ENCODE measurements at places on chromosomes 12 and 14. TPM values are rescaled to one million over a fixed set of nuclear protein-coding genes. Genes with fewer than 3 reads are reported as not detected.

Gene ATG2B
- 29.5 TPM for total RNA-seq

GRCh38 chr12:102394200-102394599 is 86.2 kb downstream of the IGF1 start:
- H3K4me1 ChIP-seq = no peaks in the 10 kb centered on the region
- no peak overlapping the region for H3K4me3 ChIP-seq
- no peak overlapping the region for H3K27ac ChIP-seq
- no peak for DNase-seq

DNA sequence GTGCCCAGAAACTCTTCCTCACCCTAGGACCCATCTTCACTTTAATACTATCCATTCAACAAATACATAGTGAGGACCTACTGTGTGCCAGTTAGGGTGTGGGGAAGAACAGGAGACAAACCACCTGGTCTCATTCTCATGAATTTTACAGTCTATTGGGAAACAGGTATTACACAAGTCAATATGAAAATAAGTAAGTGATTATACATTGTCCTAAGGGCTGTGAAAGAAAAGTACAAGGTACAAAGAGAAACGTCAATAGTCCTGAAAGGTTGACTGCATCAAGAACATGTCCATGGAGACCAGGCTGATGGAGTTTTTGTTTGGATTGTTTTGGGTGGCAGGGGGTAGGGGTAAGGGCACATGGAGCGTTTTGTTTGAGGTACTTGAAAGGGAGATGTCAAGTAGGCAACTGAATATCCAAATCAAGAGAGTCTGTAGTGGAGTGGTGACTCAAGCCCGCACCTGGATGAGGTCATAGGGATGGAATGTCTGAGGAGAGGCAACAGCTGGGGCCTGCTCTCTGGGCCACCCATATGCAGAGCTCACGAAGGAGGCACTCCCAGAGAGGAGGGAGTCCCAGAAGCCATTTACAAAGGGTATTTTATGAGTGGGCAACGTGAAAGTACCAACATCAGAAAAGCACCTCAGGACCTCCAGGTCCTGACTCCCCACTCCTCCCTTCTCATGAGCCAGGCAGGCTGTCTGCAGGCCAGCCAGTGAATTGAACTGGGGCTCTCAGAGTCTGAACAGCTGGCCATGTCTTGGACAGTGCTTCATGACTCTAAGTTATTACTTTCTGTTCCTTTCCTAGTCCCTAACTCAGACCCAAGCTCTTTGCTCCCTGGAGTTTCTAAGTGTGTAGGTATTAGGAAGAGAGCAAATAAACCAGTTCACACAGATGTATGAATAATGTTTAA is 272.0 kb downstream of the ZFP36L1 start:
- H3K4me3 ChIP-seq = no peak overlapping the region
- no peaks in the 10 kb centered on the region for H3K27me3 ChIP-seq
- H3K27ac ChIP-seq = no peak overlapping the region
- peaks cover 34% of the 10 kb centered on the region for H3K4me1 ChIP-seq

DNA sequence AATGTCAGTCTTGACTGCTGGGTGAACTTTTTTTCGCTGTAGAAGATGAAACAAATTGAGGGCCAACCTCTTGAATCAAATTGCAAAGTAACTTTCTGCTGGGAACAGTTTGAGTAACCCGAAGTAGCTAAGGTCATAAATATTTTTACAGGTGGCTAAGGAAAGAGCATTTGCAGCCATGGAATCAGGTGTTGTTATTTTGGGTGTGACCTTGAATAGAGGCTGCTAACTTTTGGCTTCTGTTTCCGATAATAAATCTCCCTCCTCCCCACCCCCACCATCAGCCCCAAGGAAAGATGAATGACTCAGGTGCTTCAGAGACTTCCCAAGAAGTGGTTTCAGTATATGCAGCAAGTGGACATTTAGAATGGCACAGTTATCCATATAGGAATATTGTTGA is 571.7 kb downstream of the DIO2 start:
- no peaks in the 10 kb centered on the region for H3K4me1 ChIP-seq
- H3K4me3 ChIP-seq = no peak overlapping the region
- DNase-seq = no peak
- H3K27me3 ChIP-seq = no peaks in the 10 kb centered on the region

DNA sequence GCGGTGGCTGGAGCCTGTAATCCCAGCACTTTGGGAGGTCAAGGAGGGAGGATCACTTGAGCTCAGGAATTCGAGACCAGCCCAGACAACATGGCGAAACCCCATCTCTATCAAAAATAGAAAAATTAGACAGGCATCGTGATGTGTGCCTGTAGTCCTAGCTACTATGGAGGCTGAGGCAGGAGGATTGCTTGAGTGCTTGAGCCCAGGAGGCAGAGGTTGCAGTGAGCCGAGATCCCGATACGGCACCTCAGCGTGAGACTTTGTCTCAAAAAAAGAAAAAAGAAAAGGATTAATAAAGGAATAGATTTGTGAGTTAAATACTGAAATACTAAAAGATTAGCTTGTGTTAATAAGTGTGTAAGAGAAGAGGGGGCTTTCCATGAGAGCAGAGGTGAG is 29.4 kb downstream of the RPGRIP1 start:
- peaks cover 20% of the 10 kb centered on the region for H3K4me1 ChIP-seq
- H3K27me3 ChIP-seq = no peaks in the 10 kb centered on the region
- no peak for DNase-seq
- peak overlapping the region; percentile 89 for H3K27ac ChIP-seq
- no peaks in the 10 kb centered on the region for H3K36me3 ChIP-seq

Data from naive thymus-derived CD8-positive, alpha-beta T cell (primary cell).